Breast epithelium (tissue), 4 donors: ENCODE measurements at places on chromosomes 16 and 17. TPM values are rescaled to one million over a fixed set of nuclear protein-coding genes. Genes with fewer than 3 reads are reported as not detected.
A peak's percentile ranks its signal among the peaks of the same experiment; 100 is the strongest.

GRCh38 chr17:60060474-60060873, 18.2 kb downstream of the HEATR6 start:
- H3K36me3 ChIP-seq: peaks cover 13% of the 10 kb centered on the region
- no peak for DNase-seq
- H3K27me3 ChIP-seq: no peaks in the 10 kb centered on the region
- H3K27ac ChIP-seq: no peak overlapping the region

TMEM186 gene
- total RNA-seq: 7.5 TPM

BCAR1 gene
- total RNA-seq: 32.9 TPM

SLC2A4 gene
- total RNA-seq: 2.6 TPM

DNA sequence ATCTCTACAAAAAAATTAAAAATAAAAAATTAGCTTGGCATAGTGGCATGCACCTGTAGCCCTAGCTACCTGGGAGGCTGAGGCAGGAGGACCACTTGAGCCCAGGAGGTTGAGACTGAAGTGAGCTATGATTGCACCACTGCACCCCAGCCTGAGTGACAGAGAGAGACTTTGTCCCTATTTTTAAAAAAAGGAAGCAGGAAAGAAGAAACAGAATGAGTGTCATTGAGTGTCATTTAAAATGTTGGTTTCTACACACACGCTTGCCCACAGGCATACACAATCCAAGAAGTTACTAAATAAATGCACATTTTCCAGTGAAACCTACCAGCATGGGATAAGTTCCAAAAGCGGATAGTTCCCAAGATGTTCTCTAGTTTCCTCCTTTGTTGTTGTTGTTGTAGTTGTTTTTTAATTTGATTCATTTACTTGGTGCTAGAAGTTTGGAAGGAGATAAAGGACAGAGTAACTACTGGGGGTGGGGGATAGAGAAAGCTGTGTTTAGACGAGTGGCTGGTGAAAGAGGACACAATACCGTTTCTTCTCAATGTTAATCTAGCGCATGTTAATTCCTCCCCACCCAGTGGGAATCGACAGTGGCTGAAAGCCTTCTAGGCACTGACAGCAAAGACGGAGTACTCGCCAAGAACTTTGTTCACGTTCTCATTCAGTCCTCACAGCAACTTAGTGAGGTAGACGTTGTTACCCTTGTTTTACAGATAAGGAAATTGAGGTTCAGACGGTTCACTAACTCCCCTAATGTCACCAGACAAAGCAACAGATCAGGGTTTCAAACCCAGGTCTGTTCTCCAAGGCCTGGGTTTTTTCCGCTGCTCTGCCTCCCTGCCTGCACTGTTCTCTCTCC, 17.3 kb downstream of the MRPS23 start:
- no peaks in the 10 kb centered on the region for H3K36me3 ChIP-seq
- H3K27me3 ChIP-seq: no peaks in the 10 kb centered on the region
- H3K27ac ChIP-seq: peak overlapping the region; percentile 68
- H3K4me1 ChIP-seq: peaks cover 3% of the 10 kb centered on the region

DNA sequence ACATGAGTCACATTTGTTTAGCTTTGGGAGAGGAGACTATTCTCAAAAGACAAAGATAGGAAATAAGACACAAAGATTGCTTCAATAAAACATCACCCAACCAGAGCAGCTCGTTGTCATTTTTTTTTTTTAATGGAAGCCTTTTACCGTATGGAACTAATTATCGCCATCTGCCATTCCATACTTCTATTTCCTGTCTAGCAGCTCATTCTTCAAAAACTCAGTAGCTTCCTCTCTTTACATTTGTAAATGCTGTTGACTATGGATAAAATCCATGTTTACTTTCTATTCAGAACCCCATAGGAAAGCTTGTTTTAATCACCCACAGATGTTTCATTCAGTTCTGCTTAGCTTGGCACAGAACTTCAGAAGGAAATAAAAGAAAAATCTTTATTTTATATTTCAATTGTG, 110.0 kb upstream of the PSMD7 start:
- H3K27me3 ChIP-seq: no peaks in the 10 kb centered on the region
- H3K27ac ChIP-seq: no peak overlapping the region
- H3K4me3 ChIP-seq: no peak overlapping the region
- no peak for DNase-seq
- no peaks in the 10 kb centered on the region for H3K36me3 ChIP-seq

DNA sequence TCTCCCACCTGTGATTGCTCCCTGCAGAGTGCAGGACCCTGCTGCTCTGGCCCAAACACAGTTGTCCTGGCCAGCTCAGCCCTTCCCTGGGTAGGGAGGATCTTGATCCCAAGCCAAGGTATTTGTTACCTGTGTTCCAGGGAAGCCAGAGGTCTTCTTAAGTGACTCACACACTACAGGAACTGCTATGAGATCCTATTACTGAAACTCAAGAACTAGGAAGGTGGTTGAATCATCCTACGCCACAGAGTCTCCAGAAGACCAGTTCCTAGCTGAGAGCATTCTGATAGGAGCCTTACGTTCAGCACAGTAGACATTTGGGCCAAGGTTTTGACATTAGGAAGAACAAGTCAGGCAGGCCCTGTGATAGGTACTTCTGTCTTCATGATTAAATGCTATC, 12.0 kb downstream of the CHST6 start:
- no peaks in the 10 kb centered on the region for H3K27me3 ChIP-seq
- peak; percentile 31 for DNase-seq
- H3K4me3 ChIP-seq: no peak overlapping the region
- H3K4me1 ChIP-seq: no peaks in the 10 kb centered on the region
- H3K36me3 ChIP-seq: no peaks in the 10 kb centered on the region

DNA sequence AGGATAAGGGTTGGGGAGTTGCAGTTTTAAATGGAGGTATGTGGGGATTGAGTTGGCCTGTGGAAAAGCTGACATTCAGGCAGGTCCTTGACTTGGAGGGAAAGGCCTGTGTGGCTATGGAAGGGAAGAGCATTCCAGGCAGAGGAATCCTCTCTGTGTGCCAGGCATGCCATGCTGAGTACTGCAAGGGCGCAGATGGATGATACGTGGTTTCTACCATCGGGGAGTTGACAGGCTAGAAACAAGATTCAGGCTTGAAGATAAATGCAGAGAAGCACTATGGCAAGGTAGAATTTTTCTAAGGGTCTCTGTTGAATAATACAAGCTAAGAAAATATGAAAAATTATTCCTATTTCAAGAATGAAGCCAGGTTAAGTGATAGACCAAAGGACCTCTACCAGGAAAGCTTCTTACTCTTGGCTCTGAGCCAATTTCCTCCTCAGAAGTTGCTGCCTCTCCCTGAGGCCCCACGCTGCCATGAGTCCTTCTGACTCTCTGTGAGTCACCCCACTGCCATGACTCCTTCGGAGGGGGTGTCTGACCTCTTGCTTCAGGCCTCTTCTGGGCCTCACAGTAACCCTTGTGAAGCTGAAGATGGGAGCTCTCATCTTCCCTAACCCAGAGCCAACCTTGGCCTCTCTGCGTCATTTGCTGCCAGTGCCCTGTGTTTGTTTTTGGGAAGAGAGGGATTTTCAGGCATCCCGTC, 75.8 kb downstream of the WNT3 start:
- no peaks in the 10 kb centered on the region for H3K4me1 ChIP-seq
- no peaks in the 10 kb centered on the region for H3K36me3 ChIP-seq
- H3K27me3 ChIP-seq: no peaks in the 10 kb centered on the region
- no peak overlapping the region for H3K4me3 ChIP-seq
- DNase-seq: peak; percentile 41

DNA sequence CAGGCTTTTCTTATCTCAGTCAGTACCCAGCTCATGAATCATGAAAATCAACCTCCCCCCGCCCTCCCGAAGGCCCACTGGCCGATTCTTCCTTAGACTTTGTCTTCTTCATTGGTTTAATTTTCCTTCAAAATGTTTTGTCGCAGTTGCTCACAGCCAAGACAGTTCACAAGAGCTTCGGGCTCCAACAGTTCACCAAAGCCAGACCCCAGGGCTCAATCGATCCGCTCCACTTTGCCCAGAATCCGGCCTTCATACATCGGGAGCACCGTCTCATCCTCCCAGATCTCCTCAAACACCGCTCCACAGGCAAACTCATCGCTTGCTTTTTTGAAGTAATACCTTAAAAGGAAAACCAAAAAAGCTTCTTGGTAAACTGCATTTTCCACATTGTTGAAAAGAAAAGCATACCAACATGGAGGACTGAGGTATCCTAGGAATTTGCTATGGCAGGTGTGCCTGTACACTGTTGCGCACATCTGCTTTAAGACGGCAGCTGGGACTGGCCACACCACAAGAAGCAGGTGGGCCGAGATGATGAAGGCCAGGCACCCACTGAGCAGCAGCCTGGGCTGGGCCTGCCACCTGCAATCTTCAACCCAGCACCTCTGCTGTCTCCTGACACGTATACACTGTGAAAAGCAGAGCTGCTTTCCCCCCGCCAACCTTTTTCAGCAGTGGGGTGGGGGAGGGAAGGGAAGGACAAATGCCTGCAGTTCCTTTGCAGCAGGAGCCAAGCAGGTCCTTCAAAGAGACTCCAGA, 31.5 kb downstream of the AXIN2 start:
- H3K27ac ChIP-seq: peak overlapping the region; percentile 86
- no peaks in the 10 kb centered on the region for H3K27me3 ChIP-seq
- no peaks in the 10 kb centered on the region for H3K36me3 ChIP-seq
- no peak overlapping the region for H3K4me3 ChIP-seq

GPR179 gene
- total RNA-seq: under 0.01 TPM

GRCh38 chr16:46582313-46582712, 38.9 kb downstream of the SHCBP1 start:
- no peak overlapping the region for H3K4me3 ChIP-seq
- no peaks in the 10 kb centered on the region for H3K27me3 ChIP-seq
- H3K27ac ChIP-seq: no peak overlapping the region
- H3K36me3 ChIP-seq: no peaks in the 10 kb centered on the region
- no peak for DNase-seq

WFIKKN1 gene
- total RNA-seq: 0.66 TPM

DNA sequence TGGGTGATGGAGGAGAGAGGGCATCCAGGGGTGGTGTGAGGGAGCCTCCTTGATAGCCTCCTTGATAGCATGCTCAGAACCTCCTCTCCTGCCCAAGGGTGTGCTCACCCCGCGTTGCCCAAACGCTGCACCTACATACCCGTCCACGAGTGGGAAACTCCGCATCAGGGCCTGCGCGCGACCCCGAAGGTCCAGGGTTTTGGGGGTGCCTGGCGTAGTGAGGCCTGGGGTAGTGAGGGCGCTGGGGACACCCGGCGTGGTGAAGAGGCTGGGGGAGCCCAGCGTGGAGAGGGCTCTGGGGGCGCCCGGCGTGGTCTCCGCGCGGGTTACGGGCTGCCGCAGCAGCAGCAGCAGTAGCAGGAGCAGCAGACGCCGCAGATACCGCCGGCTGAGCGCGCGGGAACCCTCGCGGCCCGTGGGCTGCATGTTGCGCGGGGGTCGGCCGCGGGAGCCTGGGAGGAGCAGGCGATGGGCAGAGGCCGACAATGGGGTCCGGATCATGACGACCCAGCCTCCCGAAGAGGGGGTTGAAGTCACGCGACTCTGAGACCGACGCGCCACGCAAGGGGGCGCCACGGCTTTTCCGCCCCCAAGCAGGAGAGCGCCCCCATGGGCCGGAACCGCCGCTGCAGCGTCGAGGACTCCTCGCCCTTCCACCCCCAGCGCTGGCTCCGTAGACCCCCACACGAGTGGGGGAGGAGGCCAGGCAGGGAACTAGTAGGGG, at the start of gene DPEP3:
Gene DPEP3, minus strand, starts transcription at position 545 of the 724 bp plus-strand sequence. Its CDS starts 119 bp downstream, at position 426.
- H3K36me3 ChIP-seq: no peaks in the 10 kb centered on the region
- H3K27me3 ChIP-seq: no peaks in the 10 kb centered on the region
- H3K27ac ChIP-seq: no peak within 1 kb of the TSS
- H3K4me3 ChIP-seq: no peak within 1 kb of the TSS
- no peak for DNase-seq

- H3K27me3 ChIP-seq: no peaks in the 10 kb centered on the region
- DNase-seq: no peak
- H3K4me1 ChIP-seq: no peaks in the 10 kb centered on the region
- peak overlapping the region; percentile 94 for H3K4me3 ChIP-seq
- H3K27ac ChIP-seq: no peak overlapping the region
Observed at GRCh38 chr17:59621771-59622170, 2.1 kb downstream of the CLTC start.

- H3K36me3 ChIP-seq: no peaks in the 10 kb centered on the region
- no peak overlapping the region for H3K4me3 ChIP-seq
- H3K27ac ChIP-seq: no peak overlapping the region
- H3K4me1 ChIP-seq: no peaks in the 10 kb centered on the region
- DNase-seq: no peak
- no peaks in the 10 kb centered on the region for H3K27me3 ChIP-seq
Observed at GRCh38 chr16:74717367-74717766, 16.7 kb upstream of the MLKL start.

- no peak overlapping the region for H3K4me3 ChIP-seq
- H3K27me3 ChIP-seq: no peaks in the 10 kb centered on the region
- H3K27ac ChIP-seq: no peak overlapping the region
- no peak for DNase-seq
- H3K36me3 ChIP-seq: no peaks in the 10 kb centered on the region
- H3K4me1 ChIP-seq: no peaks in the 10 kb centered on the region
Observed at GRCh38 chr17:72797142-72797541, 295.3 kb downstream of the SLC39A11 start.

DNA sequence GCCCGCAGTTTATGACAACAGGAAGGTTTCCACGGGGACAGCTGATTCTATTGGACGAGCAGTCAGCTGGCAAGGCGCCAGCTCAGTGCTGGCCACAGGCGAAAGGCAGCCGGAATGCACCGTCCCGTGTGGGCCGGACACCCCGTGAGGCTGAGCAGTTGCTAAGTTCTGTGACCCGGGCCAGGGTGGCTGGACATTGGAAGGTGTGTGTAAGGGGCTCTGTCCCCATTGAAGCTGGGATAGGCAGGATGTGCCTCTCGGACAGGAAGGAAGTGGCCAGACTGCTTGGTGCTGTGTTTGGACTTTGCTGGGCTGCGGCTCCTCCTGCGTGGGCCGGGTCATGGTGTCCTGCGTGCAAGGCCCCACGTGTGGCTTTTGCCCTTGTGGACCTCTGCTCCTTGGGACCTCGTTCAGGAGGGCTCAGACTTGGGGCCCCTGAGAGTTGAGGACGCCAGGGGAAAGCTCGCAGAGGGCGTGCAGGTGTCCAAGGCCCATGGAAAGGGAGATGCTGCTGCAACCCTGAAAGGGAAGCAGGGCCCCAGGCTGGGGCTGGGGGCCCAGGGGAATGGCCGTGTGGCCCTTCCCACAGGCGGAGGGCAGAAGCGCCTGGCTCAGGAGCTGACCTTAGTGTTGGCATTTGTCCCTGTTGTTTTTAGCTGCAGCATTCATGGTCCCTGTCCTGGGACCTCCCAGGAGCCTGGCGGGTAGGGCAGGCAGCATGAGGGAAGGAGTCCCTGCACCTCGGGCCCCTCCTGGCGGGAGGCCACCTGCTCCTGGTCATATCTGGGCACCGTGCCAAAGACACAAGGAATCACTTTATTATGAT, 10.0 kb downstream of the BAIAP2 start:
- peak; percentile 90 for DNase-seq
- H3K27me3 ChIP-seq: no peaks in the 10 kb centered on the region
- H3K4me1 ChIP-seq: peaks cover 49% of the 10 kb centered on the region
- H3K4me3 ChIP-seq: peak overlapping the region; percentile 6
- peak overlapping the region; percentile 88 for H3K27ac ChIP-seq
- no peaks in the 10 kb centered on the region for H3K36me3 ChIP-seq
